CD4-positive, alpha-beta T cell treated with Interleukin-17A for 1 hour (primary cell): ENCODE measurements at places on chromosomes 6 and 20.

DNA sequence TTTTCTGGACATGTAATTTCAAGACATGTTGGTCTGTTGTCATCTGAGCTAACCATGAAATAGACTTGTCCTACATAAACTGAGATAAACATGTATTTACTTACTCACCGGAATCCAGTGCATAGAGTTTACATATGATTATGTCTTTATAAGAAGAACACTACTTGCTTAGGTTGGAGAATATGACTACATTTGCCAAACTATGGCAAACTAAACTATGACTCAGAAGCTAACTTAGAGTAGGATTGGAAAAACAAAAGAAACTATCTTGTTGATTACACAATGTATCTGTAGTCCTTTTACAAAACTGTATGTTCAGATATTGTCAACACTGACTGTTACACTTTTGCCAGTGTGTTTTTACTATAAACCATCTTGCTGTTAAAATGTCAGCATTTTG is 113.3 kb downstream of the CRYBG1 start:
- DNase-seq, result no peak

- no peak for DNase-seq
Measured at GRCh38 chr6:47310131-47310480, 401 bp upstream of the TNFRSF21 start.

- DNase-seq, result no peak
Measured at GRCh38 chr6:107122748-107123147, 7.4 kb upstream of the BEND3 start.

DNA sequence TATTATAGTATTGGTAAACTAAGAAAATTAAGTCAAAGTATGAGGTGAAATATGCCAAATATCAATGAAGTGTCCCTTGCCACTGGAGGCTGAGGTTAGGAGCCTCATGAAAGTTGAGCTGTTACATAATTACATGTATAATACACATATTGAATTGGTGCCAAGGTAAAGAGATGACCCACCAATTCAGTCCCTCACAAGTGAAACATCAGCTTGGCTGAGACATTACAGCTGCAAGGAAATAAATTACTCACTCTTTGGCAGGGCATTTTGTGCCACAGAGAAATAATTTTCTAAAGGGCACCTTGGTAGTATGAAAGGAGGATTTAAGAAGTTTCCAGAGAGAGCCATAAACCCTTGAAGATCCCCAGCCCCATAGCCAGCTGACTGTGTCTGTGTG is 127.4 kb downstream of the ADGRG6 start:
- no peak for DNase-seq

DNA sequence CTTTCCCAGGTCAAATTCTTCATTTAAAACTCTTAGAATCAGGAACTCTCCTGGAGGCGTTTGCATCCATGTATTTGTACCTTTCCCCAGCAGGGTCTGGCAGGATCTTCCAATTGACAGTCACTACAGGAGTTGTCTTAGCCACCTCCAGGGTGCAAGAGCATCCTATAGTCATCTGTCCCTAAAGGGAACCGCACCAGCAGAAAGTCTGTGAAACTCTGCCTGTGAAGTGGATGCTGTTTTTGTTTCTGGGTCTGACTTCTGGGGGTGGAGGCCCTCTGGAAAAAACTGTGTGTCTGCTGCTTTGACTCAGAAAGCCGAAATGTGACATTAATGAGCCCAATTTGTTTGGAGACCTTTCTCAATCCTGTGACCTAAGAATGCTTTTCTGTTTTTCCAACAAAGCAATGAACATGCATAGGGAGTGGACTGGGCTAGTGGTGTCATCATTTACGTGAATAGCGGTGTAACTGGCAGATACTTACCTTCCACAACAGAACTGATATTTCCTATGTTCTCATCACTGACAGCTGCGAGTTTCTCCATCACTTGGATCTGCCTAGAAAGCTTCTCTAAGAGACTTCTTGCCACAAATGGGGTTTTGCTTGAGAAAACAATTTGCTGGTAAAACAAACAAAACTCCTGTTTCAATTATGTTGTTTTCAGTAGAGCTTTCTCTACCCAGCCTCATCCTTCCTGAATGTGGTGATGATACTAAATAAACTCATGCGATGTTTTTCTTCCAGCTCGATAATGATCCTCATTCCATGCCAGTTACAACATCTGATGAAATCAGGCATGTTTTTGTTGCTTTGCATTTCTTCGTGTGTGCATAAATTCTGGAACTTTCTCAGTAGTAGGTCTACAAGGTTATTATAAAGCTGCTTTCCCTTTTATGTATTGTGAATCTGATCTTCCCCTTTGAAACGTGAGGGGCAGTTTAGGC is 33.3 kb upstream of the ARMH2 start:
- no peak for DNase-seq

DNA sequence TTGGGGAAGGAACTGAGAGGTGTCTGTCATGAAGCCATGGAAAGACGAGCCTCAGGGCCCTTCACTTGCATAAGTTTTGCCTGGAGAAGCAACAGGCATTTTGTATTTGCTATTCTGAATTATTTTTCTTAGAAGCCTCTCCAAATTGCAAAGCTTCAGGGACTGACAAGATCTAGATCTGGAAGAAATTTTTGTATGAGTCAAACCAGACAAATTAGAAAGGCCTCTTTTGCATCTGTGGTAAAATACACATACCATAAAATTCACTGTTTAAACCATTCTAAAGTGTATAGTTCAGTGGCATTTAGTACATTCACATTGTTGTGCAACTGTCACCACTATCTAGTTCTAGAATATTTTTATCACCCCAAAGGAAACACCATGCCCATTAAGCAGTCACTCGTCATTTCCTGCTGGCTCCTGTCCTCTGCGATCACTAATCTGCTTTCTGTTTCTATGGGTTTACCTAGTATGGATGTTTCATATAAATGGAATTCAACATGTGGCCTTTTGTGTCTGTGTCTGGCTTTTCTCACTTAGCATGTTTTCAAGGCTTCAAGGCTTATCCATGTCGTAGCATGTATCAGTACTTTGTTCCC is 269.1 kb downstream of the PHF3 start:
- DNase-seq, result no peak

DNA sequence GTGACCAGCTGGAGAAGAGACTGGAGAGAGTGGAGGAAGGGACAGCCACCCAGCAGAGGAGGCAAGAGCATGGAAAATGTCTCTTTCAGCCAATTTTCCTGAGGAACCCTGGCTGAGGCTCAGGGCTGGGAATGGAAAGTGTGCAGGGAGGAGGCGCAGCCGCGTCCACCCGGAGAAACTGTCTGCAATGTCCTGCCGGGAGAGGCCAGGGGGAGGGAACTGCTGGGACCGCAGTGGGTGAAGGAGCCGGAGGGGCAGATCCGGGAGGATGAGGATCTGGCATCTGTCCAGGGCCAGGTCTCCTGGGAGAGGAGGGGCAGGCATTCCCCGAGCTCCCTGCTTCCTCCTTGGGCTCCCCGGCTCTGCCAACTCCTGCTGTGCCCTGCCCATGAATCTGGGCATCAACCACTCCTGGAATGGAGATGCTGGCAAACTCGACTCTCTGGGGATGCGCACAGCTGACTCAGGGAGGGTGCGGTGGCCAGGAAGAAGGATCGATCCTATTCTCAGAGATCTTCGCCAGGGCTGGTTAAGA is 17.4 kb upstream of the HM13 start:
- no peak for DNase-seq

GRCh38 chr6:84150705-84151104 is 76.7 kb downstream of the CEP162 start:
- DNase-seq, result no peak

DNA sequence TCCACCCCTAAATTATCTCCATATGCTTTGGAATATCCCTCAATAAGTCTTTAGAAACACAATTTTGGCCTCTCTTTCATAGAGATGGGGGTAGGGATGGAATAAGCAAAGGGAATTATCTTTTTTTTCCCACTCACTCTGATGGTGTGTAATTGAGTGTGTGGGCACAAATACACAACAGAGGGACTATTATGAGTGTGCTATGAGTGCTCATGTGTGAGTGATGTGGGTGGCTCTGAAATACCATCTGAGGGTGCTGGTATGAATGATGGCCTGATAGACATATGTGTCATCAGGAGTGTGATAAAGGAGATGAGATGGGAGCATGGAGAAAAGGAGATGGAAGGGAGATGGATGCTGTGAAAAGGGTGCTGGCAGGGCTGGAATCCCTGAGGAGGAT is 35.6 kb downstream of the GSS start:
- DNase-seq, result no peak

DNA sequence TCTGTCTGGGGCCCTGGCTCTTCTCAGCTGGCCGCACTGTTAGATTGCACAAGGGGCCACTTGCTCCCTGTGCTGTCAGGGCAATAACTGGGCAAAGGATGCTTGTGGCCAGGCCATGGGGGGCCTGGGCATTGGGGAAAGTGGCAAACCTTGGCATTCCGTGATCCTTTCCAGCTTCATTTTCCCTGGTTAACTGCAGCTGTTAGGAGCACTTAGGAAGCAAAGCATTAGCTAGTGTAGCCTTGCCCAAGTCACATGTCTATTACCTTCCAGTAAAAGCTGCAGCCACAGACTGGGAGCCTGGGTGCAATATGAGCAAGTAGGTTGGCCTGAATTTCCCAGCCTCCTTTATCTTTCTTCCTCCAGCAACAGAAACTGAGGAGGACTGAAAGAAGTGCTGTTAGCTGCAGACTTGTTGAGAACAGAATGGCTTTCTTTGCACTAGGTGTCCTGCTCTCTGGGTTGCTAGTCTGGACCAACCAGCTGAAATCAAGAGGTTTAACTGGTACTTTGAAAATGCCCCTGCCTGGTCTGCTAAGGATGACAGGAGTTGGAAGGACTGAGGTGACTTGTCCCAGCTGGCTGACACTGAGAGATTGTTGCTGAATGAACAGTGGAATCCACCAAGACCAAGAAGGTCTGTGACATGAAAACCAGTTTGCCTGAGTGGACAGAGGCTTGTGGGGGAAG is 312.3 kb upstream of the SUPT3H start:
- no peak for DNase-seq

DNA sequence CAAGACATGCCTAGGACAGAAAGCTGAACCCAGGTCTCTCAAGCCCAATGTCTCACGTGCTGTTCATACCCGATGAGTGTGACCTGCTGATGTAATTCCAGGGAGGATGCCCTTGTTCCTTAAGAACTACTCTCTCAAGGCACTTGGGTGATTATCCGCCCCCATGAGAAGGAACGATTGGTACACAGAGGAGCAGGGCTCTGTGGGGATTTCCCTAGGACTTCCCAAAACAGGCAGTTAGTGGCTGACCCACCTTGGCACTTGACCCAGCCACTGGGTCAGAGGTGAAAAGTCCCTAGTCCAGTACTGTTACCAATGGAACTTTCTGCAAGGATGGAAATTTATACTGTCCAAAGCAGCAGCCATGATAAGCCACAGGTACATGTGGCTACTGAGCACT is 9.2 kb upstream of the BPIFB6 start:
- no peak for DNase-seq

DNA sequence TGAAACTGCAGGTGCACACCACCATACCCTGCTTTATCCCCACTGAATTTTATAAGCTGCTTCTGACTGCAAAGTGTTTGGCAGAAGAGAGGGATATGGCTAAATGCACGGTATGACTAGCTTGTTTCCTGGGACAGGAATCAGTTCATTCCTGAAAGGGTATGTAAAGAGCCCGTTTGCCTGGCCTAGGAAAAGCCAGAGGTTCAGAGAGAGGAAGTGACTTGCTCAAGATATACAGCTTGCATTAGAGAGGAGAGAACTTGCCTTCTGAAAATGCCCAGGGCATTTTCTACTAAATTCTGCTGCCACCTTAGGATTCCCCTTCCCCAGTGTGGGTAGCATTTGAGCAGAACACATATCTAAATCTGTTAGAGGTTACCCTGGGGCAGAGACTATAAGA is 683 bp upstream of the GCNT2 start:
- DNase-seq, result no peak

- DNase-seq, result no peak
Measured at GRCh38 chr6:44809258-44809657, 421.8 kb downstream of the CDC5L start.

DNA sequence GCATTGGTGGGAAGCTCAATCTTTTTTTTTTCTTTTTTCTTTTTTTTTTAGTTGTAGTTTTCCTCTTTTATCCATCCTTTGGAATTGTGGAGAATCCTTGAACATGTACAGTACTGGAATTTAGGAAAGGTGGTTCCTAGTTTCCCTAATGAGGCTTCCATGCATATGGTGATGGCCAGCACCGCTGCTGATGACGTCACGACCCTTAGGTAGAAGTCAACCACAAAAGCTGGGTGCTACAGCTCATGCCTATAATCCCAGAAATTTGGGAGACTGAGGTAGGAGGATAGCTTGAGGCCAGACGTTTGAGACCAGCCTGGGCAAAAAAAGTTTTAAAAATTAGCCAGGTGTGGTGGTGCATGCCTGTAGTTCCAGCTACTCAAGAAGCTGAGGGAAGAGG is 79.3 kb upstream of the SOX4 start:
- DNase-seq, result no peak

DNA sequence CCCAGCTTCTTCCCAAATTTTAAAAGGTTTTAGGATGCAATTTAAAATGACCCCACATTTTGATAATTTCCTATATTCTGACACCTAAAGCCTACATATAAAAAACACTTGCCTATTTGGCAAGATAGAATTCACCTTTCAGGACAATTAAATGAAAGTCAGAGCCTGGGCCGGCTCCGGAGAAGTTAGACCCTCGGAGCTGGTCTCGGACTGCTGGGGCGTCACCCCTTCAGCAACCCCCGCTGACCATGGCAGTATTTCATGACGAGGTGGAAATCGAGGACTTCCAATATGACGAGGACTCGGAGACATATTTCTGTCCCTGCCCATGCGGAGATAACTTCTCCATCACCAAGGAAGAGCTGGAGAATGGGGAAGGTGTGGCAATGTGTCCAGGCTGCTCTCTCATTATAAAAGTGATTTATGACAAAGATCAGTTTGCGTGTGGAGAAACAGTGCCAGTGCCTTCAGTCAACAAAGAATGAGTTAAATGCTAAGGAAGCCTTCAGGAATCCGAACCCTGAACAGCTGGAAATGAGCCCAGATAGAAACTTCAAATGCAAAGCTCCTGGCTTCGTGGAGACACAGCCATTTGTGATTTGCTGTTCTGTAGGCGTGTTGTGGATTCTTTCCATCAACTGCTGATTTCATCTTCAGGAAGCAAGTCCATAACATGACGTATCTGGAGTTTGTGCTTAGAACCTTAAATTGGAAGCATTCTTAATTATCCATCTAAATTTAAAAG is 16.0 kb downstream of the TCFL5 start:
- no peak for DNase-seq

DNA sequence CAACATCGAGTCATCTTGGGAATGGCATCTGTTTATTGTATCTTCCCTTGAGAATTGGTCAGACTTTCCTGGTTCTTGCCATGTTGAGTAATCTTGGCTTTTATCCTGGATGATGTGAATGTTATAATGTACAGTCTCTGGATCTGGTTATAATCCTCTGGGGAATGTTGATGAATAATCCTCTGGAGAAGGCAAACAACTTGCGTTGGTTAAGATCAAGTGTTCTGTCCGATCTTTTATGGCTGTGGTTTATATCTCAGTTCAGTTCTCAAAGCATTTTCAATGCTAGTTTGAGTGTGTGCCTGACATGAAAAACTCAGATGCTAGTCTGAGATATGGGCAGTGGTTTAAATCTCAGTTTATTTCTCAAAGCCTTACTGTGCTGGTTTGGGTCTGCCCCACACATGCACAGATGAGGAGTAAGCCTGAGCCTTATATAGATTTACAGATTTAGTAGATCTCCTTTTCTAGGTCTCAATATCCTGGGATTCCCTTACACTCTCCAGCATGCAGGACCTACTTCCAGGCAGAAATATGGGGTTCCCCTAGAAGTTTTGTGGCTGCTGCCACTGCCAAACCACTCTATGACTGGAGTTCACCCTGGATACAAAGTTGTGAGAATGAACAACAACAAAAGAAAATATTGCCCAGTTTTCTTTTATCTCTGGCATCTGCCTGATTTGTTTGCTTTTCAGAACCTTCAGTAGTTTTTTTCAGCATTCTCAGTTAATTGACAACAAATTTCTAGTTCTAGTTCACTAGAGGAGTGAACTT is 191.8 kb upstream of the MAN1A1 start:
- no peak for DNase-seq
